Activated CD4-positive, alpha-beta T cell treated with anti-CD3 and anti-CD28 coated beads, Interleukin-2, Interleukin-4, amounts not matched to agents 100 ng/mL and 50 ng/mL, durations not matched to agents 16 hours and 8 hours (primary cell): ENCODE measurements at places on chromosomes 16 and 17.

- DNase-seq, result peak; percentile 79
Measured at GRCh38 chr16:12819126-12820117, 15.7 kb upstream of the CPPED1 start.

DNA sequence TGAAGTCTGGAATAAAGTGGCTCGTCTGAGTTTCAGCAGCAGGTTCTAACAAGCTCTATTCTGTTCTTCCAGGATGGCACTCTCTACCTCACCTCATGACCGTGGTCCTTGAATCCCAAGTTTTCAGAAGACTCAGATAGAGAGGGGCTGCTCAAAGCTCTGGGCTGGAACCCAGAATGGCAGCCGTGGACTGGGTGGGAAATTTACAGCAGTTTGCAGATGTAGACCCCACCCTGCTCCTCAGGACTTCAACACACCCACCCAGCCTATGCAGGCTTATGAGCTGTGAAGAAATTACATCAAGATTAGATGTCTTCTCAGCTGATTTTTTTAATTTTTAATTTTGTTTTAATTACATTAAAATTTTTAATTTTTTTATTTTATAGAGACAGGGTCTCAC is 59.4 kb downstream of the METRNL start:
- no peak for DNase-seq

DNA sequence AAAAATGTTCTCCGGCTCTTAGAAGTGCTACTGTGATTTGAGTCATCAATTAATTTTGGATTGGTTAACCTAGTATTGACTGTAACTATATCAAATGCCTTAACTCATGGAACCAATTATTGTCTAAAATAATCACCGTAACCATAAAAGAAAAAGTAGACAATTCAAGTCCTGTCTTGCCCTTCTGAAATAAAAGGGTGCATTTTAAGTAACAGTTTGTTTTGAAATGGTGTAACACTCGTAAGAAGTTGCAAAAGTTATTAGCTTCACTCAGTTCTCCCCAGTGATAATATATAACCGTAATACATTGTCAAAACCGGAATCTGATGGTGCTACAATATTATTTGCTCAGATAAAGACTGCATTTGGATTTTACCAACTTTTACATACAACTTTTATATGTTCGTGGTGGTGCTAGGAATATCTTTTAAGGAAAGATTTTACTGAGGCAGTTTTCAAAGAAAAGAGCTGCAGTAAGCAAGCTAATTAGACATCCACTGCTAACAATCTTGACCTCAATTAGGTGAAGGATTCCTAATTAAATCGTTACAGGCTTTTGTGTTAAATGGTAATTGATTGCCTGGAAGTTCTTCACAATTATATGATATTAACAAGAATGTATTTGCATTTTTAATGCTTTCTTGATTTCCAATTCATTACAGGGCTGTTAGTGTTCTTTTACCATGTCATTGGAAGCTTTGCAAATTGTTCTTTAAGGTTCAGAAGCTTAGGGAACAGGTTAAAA is 413.1 kb upstream of the MON1B start:
- DNase-seq, result no peak

DNA sequence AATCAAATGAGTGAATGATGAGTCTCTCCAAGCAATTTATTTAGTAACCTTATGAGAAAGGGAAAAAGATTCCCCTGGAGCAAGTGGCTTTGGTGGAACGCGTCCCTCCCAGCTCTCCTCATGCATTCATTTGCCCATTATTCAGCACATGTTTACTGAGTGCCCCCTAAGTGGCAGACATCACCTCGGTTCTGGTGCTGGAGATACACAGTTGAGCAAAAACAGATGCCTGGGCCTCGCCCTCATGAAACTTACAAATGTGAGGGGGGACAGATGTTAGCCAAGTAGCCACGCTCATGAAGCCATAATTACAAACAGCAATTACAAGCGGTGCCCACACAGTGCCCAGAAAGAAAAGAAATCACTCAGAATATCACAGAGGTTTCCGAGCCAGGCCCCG is 45.1 kb upstream of the CIBAR2 start:
- DNase-seq, result no peak
